ENCODE measurements at places on chromosomes 16 and 17. TPM values are rescaled to one million over a fixed set of nuclear protein-coding genes. Genes with fewer than 3 reads are reported as not detected.

Gene KRTAP2-1
- not detected for total RNA-seq

Gene DNAAF1
- total RNA-seq = 0.07 TPM

DNA sequence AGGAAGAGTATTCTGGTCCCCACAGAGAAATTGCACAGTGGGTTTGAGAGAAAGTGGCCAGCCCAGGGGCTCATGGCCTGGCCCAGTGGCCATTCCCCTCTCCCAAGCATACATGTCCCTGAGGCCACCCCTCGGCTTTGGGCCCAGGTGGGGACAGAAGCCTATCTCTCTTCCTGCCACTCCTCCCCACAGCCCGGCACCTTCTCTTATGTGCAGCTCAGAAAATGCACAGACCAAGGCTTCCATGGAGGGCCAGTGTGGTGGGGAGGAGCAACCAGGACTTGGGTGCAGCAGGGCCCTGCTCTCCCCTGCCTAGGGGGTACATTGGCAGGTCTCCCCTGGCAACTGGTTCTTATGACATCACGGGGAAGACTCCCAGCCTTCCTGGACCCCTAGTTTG is at the start of gene C16orf90:
Gene C16orf90, minus strand, starts transcription at position 314 of the 400 bp plus-strand sequence. Its CDS starts 68 bp downstream, at position 246.
- DNase-seq = no peak

DNA sequence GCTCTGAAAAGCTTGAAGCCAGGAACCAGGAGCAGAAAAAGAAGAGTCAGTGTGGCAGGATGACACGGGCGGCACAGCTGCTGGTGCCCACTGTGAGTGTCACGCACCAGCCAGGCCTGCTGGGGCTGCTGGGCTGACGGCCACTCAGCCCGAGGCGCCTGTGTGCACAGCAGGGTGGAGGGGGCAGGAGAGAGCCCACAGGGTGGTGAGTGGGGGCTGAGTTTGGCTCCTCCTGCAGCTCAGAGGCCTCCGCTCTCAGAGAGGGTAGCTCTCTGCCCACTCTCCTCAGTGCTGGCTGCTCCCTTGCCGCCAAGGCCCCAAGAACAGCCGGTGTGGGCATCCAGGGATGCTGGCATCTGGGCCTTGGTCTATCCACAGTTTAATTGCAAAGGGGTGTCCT is 59.6 kb downstream of the GSG1L start:
- no peak for DNase-seq

DNA sequence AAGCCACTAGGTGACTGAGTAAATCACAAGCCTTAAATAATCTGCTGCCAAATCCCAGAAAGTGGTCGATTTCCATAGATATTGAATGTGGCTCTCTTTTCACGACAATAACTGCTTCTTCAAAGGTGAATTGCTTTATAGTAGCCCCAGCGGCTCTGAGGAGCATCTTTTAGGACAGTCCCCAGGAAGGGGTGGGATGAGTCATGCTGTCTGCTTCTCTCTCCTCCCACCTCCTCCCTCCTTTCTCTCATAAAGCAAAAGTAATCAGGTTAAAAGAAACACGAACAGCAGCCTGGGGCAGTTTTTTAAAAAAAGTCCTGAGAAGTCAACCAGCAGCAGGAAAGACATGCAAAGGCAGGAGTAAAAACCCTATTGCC is 1.8 kb downstream of the KIAA0513 start:
- no peak for DNase-seq

- peak; percentile 65 for DNase-seq
Measured at GRCh38 chr16:84423416-84423837, 55.1 kb downstream of the ATP2C2 start.
